Left colon (tissue), 2 donors: ENCODE measurements at places on chromosomes 11 and 22. TPM values are rescaled to one million over a fixed set of nuclear protein-coding genes. Genes with fewer than 3 reads are reported as not detected.

GRCh38 chr22:20446383-20446970 is 8.9 kb upstream of the SCARF2 start:
- DNase-seq: no peak

DNA sequence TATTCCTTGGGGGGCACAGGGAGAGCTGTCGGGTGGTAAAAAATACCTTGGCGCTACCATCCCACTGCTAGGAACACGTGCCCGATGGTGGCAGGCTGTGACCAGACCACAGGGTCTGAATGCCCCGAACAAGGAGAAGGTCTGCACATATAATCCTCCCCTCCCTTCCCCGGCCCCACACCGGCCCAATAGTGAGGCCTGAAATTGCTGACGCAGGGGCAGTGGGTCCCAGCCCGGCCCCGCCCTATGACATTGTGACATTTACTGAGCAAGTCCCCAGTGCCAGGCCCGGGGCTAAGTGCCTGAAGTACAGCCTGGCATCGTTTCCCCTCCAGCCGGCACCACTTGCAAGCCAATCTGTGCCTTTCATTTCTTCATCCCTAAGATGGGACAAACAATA is 19.5 kb downstream of the MN1 start:
- DNase-seq: no peak

- no peak for DNase-seq
Observed at GRCh38 chr11:1502954-1503707, 16.6 kb upstream of the MOB2 start.

GRCh38 chr11:70454197-70454767 is 56.0 kb downstream of the CTTN start:
- no peak for DNase-seq

The PIWIL4 gene
- 5.9 TPM for total RNA-seq

The RSF1 gene
- total RNA-seq: 47.7 TPM

The OR5B21 gene
- total RNA-seq: not detected

- no peak for DNase-seq
Observed at GRCh38 chr11:72373163-72373562, 61.2 kb downstream of the CLPB start.

- DNase-seq: no peak
Observed at GRCh38 chr11:85947431-85948272, 92.5 kb downstream of the CCDC83 start.
